ENCODE measurements at places on chromosomes 5 and 9.

DNA sequence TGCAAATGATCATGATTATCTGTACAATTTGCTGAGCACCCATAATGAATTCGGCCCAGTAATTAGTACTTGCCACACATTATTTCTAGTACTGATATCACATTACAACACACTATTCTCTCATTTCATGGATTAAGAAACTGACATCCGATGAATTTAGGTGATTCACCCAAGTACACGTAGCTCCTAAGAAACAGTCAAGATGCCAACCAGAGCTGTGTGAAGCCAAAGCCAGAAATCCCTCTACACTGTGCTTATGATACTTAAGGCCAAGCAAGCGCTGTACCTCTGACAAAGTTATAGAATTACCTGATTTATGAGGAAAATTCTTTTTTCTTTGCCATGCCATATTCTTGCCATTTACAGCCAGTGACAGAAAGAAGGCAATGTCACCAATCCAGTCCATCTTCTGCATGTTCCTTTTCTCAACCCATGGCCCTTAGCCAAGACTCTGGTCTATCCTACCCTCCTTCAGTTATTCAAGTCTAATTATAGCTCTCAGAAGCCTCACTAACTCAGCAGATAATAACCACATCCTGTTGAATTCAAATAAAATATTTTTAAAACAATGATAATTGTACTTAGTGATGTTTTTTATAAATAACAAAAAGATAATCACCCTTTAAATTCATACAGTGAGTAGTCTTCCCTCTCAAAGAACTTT lies 74.3 kb upstream of the PTGER4 start:
- no peak for DNase-seq

DNA sequence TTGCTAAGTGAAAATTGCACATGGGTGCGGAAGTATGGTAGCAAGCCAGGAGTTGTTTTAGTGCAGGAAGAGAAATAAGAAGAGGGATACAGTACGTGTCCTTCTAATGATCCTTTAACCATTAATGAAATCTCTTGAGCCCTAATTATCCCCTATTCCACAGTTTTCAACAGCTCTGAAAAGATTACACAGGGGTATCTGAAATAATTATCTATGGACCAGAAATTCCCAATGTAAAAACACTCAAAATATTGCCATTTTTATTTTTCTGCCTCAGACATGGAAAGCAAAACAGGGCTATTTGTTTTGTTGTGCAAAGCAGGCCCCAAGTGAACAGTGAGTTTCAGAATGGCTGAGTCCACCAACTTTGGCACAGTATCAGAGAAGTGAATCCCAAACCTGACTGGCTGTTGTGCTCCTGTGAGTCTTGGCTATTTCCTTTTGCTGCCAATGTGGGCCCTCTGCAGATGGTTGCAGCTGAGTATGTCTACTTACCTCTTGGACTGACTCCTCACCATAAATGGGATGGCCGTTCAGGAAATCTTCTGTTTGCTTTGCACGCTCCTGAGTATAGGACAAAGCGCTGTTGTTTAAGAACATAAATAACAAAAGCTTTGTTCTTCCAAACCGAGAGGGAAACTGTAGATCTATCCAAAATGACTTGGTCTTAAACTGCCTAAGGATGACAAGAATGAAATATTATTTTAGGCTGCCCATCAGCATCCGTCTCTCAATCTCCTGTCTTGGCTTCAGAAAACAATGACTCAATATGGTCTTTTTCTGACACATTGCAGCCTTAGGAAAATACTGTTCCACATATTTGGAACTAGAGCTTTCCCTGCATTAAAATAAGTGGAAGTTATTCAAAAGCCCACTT lies 204.1 kb downstream of the DEPDC1B start:
- no peak for DNase-seq

DNA sequence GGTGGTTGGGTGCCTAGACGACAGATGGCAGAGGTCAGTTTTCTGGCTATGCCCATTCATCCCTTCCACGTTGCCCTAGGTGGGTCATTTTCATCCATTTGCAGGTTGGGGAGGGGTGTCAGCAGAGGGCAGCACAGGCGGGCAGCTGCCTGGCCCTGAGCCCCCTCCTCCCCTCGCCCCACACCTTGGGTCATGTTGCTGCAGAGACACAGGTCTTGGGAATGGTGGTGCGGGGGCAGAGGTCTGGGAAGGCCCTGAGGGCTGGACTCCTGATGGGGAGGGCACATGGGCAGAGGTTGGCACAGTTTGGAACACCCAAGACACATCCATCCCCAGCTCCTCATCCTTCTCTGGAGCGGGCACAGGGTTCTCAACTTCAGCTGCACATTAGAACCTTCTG lies 103.2 kb upstream of the LMX1B start:
- DNase-seq: no peak

DNA sequence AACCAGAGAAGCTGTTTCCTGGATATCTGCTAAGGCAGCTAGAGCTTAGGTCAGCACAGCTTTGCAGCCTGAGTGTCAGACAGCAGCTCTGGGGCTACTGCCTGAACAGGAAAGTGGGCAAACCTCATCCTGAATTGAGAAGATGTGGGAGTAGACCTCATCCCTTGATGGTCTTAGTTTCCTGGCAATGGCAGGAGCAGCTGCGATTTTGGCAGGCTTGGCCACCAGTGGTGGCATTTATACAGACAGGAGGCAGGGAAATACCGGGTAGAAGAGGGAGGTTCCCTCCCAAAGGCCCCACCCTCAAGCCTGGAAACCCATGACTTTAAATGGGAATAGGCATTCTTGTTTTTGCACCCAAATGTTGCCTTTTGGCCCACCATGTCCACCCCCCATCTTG lies 69.7 kb downstream of the LIX1 start:
- DNase-seq: no peak

DNA sequence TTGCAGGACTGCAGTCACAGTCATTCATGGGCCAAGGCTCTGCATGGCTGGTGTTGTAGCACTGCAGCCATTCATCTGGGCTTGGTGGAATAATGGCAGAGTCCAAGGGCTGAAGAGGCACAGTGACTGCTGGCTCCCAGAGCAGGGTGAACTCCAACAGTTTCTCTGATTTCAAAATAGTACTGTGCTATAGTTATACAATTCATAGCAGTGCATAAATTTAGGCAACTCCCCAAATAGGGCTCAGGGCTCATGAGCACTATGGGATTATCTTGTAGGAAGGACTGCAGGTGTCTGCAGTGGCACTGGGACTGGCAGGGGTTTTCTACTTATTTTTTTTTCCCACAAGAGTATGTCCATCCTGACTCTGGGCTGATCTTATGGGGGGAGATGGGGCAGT lies 642.5 kb upstream of the SGCD start:
- no peak for DNase-seq

DNA sequence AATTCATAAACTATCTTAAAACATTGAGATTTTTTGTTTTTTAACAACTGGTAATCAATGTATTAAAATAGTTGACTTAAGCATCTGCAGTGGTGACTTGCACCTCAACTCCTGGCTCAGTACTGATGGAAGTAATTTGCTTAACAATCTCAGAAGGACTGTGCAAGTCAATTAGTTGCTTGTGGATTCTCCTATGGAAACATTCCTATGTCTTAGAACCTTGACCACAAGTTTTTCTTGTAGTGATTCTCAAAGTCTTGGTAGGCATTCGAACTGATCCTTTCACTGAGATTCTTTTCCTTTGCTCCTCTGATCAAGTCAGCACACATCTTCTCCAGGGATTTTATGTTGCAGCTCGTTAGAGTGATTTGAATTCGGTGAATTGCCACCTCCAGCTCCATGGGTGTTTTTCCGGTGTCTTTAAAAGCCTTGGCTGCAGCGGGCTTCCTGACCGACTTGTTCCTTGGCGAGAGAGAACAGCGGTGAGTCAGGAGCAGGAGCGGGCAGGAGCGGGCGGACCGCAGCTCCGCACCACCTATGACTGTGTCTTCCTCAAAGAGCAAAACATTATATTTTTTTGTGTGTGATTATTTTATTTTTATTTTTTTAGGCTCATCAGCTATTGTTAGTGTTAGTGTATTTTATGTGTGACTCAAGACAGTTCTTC lies 21.1 kb downstream of the HMGXB3 start:
- DNase-seq: no peak

DNA sequence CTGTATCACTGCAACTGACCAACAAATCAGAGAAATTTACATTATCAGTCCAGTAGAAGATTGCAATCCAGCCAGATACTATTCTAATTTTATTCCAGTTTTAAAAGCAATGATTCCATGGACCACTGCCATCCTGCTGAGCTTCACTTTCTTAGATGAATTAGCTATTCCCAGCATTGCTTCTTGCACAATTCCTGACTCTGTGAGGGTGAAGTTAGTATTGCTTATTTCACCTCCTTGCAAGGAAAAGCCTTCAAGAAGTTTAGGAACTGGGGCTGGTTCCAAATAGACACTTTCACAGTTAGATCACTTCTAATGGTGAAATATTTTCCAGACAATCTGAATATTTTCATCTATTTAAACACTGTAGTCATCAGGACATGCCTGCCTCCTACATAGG lies 338.6 kb upstream of the TNC start:
- no peak for DNase-seq

GRCh38 chr5:160534125-160534524 lies 112.5 kb downstream of the PTTG1 start:
- DNase-seq: no peak

- no peak for DNase-seq
These were observed 172.9 kb downstream of the CFAP90 start for GRCh38 chr5:7678030-7678429.

GRCh38 chr9:104842698-104843097 lies 78.8 kb downstream of the NIPSNAP3B start:
- DNase-seq: no peak

GRCh38 chr5:31029925-31030324 lies 163.6 kb upstream of the CDH6 start:
- DNase-seq: no peak

Measured in stimulated activated CD4-positive, alpha-beta T cell treated with anti-CD3 and anti-CD28 coated beads, Interleukin-1b, Interleukin-23, amount 100 ng/mL, for 4 hours (primary cell).